ENCODE measurements at places on chromosomes 16 and 17.

DNA sequence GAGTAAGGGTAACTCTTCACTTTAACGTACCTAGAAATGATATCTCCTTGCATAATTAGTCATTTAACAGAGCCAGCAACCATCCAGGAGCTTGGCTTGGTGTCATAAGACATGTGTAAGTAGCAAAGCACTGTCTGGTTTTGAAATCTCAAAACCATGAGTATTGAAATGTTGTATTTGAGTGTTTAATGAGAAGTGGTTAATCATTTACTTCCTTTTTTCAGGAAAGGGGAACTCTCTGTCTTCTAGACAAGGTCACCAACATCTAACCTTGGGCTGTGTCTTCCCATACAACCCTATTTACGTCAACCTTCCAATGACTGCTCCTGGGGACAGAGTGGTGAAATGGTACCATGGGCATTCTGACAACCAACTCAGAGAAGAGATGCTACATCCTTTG, 27.1 kb downstream of the PMP22 start:
- DNase-seq, result no peak

- DNase-seq, result no peak
Measured at GRCh38 chr16:47928008-47928407, 227.8 kb downstream of the ABCC12 start.

DNA sequence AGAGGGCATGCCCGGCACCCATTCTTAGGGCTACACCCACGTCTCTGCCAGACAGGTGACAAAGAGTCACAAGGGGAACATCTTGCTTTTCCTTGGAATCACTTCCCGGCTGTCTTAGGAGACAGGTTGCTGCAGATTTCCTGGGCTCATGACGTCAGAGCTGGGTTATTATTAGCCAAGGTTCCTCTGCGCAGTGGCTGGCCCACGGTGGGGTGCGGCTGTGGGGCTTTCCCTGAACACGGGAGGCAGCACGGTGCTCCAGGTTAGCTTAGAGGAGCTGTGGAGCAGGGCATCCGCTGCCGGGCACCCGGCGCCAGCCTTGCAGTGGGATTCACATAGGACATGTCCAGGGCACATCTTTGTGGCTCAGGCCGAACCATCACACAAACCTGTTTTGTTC, 118.0 kb upstream of the PLCG2 start:
- DNase-seq, result no peak

DNA sequence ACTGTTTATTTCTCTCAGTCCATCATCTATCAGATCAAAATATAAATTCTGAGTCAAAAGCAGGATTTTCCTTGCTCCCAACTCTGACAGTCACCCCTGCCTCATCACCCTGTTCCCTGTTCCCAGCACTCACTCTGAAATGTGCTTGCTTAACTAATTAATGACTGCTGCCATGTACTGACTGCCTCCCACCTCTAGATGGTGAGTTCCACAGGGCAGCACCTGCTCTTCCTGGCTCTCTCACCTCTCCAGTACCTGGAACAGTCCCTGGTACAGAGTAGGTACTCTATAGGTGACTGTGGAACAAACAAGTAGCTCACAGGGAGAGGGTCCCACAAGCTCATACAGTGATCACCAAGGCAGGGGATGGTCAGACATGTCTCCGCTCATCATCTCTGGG, 114.3 kb upstream of the C16orf82 start:
- DNase-seq, result no peak

- DNase-seq, result no peak
Measured at GRCh38 chr17:17176341-17176740, 29.8 kb downstream of the PLD6 start.

Data from NCI-H2081 treated with DMSO at 0.1 percent for 48 hours (cell line).